Activated CD8-positive, alpha-beta memory T cell treated with anti-CD3 and anti-CD28 coated beads, Interleukin-2, amount 50 U/mL, for 48 hours (primary cell): ENCODE measurements at places on chromosomes 2 and 18.

GRCh38 chr2:240750409-240750808, 58.7 kb downstream of the AQP12A start:
- no peak for DNase-seq

GRCh38 chr2:197198890-197199289, 111.7 kb downstream of the ANKRD44 start:
- peak; percentile 87 for DNase-seq

DNA sequence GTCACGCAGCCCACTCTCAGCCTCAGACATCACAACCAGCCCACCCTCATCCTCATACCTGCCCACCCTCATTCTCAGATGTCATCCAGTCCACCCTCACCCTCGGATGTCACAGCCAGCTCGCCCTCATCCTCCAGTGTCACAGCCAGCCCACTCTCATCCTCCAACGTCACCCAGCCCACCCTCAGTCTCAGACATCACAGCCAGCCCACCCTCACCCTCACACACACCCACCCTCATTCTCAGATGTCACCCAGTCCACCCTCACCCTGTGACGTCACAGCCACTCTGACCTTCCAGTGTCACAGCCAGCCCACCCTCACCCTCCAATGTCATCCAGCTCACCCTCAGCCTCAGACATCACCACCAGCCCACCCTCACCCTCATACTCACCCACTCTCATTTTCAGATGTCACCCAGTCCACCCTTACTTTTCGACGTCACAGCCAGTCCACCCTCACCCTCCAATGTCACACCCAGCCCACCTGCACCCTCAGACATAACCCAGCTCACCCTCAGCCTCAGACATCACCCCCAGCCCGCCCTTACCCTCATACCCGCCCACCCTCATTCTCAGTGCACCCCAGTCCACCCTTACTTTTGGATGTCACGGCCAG, 100.3 kb downstream of the LOXHD1 start:
- DNase-seq = no peak

- DNase-seq = no peak
Measured at GRCh38 chr18:24263050-24263449, 124.2 kb downstream of the CABYR start.

GRCh38 chr2:2717406-2717805, 386.3 kb upstream of the MYT1L start:
- DNase-seq = no peak

DNA sequence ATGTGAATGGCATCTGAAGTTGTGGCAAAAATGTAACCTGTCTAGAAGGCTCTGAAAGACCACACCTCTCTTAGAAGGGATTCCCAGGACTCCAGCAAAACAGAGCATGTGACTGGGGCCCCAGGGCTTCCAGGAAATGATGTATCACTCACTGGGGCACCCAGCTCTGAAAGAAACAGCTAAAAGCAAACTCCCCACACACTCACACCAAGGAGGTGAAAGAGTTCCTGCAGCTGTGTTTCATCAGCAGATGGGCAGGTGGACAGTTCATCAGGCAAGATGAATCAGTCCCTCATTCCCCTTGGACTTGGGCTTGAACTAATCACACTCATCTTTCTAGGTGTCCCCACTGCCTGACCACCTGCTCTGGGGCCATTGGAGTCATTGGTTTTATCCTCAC, 76.2 kb downstream of the CCBE1 start:
- DNase-seq = no peak

GRCh38 chr2:129248198-129248597, 731.3 kb upstream of the RAB6C start:
- DNase-seq = no peak

DNA sequence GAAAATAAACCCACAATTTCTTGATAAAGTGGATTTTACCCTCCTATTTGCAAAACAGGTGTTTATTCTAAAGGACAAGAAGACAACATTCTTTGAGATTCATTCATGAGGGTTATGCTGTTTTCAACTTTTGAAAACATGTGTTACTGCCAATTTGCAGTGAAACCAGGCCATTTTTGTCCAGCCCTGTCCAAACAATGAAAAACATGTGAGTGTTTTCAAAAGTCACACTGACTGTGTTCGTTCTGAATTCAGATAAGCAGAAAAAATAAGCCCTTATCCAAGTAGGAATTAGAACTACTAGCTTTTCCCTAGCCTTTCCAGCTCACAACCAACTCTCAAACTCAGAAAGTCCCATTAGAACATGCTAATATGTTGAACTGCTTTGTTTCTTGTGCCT, 148.1 kb upstream of the PID1 start:
- no peak for DNase-seq

DNA sequence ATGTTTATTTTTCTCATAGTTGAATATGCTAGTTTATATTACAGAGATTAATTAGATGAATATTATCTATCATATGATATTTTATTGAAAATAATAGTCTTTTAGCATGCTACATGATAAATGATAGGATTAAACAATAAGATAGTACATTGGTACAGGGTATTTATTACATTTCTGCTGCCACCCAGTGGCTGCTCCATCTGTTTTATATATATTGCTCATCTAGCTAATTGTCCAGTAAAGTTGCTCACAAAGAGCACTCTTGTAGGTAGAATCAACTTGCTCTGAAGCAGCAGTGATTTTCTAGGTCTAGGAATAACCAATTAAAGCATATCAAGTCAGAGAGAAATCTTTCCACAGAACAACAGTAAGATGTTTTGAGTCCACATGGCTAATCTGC, 183.3 kb downstream of the ASXL3 start:
- no peak for DNase-seq

- no peak for DNase-seq
Measured at GRCh38 chr2:38066421-38067115, 9.4 kb downstream of the CYP1B1 start.

DNA sequence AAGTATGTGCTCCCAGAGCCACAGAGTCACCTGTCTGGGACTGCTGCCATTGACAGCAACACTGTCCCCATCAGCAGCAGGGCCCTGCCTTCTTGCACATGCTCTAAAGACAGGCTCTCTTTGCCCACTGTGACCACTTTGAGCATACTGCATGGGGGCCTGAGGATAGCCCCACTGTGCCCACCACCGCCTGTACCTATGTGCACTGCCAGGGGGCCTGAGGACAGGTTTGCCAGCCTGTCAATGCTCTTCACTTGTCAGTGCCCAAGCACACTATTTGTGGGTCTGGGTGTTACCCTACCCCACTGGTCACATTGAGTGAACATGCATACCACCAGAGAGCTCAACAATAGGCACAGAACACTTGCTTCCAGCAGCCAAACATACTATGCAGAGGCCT, 1137.0 kb upstream of the FANCL start:
- DNase-seq = no peak
